ENCODE measurements at places on chromosomes 4 and X. TPM values are rescaled to one million over a fixed set of nuclear protein-coding genes. Genes with fewer than 3 reads are reported as not detected.
A peak's percentile ranks its signal among the peaks of the same experiment; 100 is the strongest.

MAD2L1 gene
- polyA plus RNA-seq, result 9.3 TPM

P2RY8 gene
- polyA plus RNA-seq, result 119 TPM

SATL1 gene
- not detected for polyA plus RNA-seq

- no peak for DNase-seq
These were observed 62.4 kb downstream of the NPFFR2 start for GRCh38 chr4:72094059-72094797.

GRCh38 chr4:80239480-80240150, 26.8 kb upstream of the FGF5 start:
- no peak for DNase-seq

DNA sequence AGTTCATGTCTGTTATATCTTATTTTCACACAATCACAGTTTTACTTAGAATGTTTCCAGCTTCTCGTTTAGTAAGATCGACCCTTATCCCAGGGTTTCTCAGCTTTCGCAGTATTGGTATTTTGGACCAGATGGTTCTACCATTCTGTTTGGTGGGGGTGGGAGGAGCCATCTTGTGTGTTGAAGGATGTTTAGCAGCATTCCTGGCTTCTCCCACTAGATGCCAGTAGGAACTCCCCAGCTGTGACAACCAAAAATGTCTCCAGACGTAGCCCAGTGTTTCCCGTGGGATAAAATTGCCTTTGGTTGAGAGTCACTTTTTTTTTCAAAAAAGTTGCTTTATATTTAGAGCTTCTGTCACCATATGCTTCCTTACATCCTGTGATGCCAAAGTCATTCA, 90.9 kb upstream of the TLR2 start:
- no peak for DNase-seq

- no peak for DNase-seq
These were observed 2008.5 kb upstream of the TENM3 start for GRCh38 chr4:180234730-180235129.

DNA sequence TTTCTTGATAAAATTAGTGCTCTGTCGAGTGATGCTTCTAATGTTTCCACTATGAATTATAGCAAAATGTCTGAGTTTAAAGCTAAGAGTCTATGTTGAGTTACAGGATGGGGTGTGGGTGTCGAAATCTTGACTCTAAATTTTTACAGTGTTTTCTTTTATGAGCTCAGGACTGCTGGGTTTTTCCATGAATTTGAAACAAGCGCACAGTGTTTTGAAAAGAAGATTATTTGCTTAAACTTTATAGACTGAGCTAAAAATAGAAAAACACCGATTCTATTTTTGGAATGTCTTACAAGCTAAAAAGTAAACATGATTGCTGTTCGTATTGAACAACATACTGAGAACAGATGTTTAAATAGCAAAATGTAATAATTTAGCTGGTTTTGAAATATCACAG, 7.5 kb downstream of the PTTG2 start:
- DNase-seq, result no peak

GRCh38 chr4:181278941-181279340, 964.3 kb upstream of the TENM3 start:
- DNase-seq, result no peak

EDNRA gene
- polyA plus RNA-seq, result not detected

DNA sequence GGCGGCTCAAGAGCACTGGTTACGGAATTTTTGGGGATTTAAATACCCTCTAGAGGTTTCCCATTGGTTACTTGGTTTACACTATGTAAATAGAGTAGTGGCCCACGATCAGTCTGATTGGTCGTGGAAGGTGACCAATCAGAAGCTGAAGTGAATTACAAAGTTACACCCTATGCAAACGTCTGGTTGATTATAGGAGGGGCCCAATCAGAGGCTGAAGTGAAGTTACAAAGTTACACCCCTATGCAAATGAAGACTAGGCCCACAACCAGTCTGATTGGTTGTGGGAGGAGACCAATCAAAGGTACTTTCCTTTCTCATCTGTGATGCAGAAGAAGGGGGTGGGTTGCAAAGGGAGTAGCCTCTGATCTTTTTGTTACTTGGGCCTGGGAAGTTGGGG, 45.1 kb upstream of the HSD17B10 start:
- DNase-seq, result no peak

DNA sequence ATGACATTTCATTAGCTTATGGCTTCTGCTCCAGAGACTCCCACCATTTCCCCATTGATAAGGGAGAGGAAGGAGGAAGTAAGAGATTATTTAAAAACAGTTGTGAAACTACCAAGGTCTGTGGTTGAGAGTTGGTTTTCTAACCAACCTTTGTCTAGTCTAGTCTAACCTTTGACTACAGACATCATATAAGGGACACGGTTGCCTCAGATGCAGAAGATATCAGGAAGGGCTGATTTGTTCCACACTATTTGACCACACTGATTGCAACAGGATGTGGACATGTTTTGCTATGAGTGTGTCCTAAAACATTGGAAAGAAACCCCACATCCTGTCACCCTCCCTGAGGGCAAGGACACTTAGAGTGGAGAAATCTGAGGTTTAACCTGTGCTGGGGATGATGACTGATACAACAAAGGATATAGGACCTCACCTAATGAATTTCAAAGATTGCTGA, 53.0 kb downstream of the COQ2 start:
- peak; percentile 67 for DNase-seq

- no peak for DNase-seq
These were observed 2.4 kb downstream of the MOSPD2 start for GRCh38 chrX:14875624-14876023.

SPACA5 gene
- not detected for polyA plus RNA-seq

- no peak for DNase-seq
These were observed 65.5 kb downstream of the F9 start for GRCh38 chrX:139596068-139596467.

GPRASP3 gene
- 0.81 TPM for polyA plus RNA-seq

All from immature natural killer cell (primary cell).